ACHN (cell line): ENCODE measurements at places on chromosomes 7 and 10.
A peak's percentile ranks its signal among the peaks of the same experiment; 100 is the strongest.

DNA sequence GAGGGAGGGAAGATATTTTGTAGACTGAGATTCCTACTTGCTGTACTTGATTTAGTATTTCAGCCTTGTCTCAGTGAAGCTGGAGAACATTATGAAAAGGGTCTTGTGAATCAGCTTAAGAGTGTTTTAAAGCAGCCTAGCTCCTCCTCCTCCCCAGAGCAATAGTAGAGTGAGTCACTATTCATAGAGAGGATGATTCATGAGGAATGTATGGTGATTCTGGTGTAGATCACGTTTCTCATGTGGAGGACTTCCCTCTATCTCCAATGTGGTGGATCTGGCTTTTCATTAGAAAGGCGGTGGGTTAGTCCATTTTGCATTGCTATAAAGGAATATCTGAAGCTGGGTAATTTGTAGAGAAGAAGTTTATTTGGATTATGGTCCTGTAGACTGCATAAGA lies 340.1 kb upstream of the CHRM2 start:
- peak; percentile 93 for DNase-seq

DNA sequence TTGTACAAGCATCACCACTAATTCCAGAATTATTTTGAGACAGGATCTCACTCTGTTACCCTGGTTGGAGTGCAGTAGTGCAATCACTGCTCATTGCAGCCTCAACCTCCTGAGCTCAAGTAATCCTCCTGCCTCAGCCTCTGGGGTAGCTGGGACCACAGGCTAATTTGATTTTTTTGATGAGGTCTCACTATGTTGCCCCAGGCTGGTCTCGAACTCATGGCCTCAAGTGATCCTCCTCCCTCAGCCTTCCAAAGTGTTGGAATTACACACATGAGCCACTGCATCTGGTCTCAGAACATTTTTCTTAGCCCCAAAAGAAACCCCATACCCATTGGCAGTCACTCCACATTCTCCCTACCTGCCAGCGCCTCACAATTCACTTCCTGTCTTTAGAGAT lies 3.5 kb upstream of the WBP1L start:
- no peak for DNase-seq

- DNase-seq, result no peak
Observed at GRCh38 chr10:3350205-3350604, 177.6 kb upstream of the PITRM1 start.

GRCh38 chr7:128031901-128032604 lies 816 bp upstream of the LRRC4 start:
- DNase-seq, result peak; percentile 89

- no peak for DNase-seq
Observed at GRCh38 chr7:128893251-128894100, 17.0 kb downstream of the KCP start.

GRCh38 chr10:7649673-7650300 lies 17.0 kb downstream of the ITIH5 start:
- no peak for DNase-seq

DNA sequence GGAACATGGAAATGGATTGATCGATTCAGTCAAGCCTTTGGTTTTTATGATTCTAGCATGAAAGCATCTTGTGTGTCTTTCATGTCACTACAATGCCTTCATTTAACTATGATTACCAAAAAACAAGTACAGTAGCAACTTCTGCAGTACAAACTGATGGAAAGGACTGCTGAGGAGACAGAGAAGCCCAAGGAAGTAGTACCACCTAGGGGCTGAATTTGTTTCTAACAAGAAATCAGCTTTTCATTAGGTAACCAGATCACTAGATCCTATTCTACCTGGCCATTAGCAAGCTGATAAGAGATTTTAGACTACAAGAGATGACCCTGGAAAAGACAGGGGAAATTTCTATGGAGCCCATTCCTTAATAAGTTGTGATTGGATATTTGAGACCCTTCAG lies 3.2 kb upstream of the IFIT1 start:
- peak; percentile 63 for DNase-seq

GRCh38 chr10:5616836-5617235 lies 49.6 kb downstream of the ASB13 start:
- no peak for DNase-seq

DNA sequence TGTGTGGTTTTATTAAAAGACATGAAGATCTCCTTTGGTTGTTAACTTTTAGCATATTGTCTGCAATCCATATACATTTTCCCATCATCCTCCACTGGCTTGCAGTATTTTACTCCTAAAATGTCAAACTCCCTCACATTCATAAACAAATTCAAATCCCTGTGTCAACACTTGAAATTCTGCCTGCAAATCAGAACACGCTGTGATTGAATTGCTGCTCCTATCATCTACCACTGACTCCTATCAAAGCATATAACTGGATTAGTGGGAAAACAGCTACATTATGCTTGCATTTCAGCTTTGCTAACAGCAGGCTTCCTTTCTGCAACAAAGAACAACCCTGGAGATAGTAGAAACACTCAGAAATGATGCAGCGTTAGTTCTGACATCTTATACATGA lies 281.8 kb upstream of the HGF start:
- no peak for DNase-seq

- no peak for DNase-seq
Observed at GRCh38 chr10:78690354-78691111, 378.2 kb upstream of the ZMIZ1 start.

DNA sequence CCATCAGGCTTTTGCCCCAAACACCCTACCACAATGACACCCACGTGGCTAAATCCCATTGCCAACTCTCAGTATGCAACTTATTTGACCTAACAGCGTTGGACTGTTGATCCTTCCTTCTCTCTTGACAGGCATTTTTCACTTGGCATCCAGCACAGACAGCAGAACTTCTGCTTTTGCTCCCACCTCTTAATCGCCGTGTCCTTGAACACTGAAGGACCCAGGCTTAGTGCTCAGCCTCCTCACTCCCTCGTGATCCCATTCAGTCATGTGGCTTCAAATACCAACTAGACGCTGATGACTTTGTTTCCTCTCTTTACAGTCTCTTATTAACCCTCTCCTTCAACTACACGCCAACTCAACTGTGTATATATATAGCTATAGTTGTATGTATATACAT lies 25.0 kb downstream of the ZFAND2A start:
- no peak for DNase-seq

- DNase-seq, result peak; percentile 100
Observed at GRCh38 chr7:106774768-106775551, 90.1 kb upstream of the PIK3CG start.

GRCh38 chr10:102347236-102347828 lies 48.2 kb upstream of the NFKB2 start:
- peak; percentile 81 for DNase-seq

- DNase-seq, result no peak
Observed at GRCh38 chr7:101516851-101517250, 112.2 kb downstream of the MYL10 start.

DNA sequence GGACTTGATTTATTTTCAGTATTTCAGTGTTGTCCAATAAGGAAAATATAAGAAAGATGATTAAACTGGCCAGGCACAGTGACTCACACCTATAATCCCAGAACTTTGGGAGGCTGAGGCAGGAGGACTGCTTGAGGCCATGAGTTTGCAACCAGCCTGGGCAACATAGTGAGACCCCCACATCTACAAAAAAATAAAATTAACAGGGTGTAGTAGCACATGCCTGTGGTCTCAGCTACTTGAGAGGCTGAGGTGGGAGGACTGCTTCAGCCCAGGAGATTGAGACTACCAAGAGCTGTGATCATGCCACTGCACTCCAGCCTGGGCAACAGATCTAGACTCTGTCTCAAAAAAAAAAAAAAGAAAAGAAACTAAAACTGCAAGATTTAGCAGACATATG lies 138.0 kb downstream of the PARD3 start:
- DNase-seq, result no peak

DNA sequence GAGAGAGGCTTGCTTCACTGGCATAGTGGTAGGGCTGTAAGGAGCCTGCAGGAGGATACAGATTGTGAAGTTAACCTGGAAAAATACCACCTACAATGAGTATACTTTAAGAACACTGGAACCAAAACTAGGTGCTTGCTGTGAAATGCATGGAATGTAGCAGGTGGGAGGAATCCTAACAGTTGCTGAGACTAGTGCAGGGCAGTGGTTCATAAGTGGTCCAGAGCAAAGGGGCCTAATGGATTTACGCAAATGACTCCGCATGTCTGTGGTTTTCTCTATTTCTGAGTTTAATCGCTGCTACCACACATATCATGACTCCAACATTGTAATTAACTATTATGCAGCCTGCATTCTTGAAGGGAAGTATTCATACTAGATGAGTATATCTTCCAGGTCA lies 218.4 kb downstream of the CHRM2 start:
- no peak for DNase-seq

DNA sequence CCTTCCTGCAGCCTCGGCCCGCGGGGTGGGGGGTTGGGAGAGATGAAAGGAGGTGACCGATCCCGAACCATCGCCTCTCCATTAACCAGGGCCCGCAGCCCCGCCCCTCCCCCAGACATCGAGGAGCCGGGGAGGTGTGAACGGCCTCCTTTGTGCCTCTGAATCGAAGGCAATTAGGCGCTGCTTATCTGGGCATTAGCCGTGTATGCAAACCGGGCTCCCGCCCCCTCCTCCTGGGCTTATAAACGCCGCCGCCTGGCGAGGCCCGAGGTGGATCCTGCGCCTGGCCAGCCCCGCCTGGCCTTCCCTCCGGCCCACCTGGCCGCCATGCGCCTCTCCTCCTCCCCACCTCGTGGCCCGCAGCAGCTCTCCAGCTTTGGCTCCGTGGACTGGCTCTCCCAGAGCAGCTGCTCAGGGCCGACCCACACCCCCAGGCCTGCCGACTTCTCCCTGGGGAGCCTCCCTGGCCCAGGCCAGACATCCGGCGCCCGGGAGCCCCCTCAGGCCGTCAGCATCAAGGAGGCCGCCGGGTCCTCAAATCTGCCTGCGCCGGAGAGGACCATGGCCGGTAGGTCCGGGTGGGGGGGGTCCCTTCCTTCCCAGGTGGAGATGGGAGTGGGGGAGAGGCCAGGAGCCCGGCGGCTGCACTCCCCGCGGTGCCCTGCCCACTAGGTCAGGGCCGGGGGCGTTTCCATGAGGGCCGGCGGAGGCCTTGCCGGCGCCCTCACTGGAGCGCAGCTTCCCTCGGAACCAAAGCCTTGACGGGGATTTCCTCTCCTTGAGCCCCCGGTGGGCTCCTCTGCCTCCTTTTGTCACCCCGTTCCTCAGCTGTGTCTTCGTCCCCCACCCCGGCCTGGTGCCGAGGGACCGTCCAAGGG lies at the start of gene VENTX:
Gene VENTX, plus strand, starts transcription at position 268 of the 878 bp plus-strand sequence. Its CDS starts 60 bp downstream, at position 328.
- DNase-seq, result no peak

DNA sequence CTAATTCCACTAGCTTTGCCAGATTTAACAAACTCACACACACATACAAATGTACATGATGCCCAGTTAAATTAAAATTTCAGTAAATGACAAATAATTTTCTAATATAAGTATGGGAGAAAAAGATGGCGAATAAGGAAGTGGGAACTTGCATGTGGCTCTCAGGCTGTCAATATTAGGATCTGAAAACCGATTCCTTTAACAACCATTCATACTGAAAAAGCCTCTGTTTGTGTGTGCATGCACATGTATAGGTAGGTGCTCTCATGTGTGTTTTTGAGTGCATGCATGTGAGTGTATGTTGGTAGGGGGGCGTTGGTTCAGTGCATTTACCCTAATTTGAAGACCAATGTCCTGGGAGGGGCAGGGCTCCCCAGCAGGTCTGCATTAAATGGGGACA lies 125.3 kb downstream of the HTR7 start:
- no peak for DNase-seq

DNA sequence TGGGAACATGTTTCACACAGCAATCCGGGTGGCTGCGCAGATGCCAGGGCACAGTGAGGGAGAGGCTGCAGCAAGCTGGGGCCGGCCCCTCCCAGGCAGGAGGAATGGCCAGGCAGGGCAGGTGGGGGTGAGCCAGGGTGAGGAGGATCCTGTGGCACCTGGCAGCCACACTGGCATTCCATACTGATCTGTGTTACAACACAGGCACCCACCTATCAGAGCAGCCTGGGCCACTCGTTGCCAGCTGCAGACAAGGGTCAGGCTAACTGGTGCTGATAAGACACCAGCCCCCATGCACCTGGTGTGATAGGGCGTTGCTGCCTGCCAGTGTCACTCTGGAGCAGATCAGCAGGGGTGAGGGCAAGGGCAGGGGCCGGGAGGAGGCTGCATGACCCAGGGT lies 16.6 kb upstream of the RET start:
- DNase-seq, result no peak

GRCh38 chr7:11573128-11573750 lies 258.8 kb downstream of the THSD7A start:
- no peak for DNase-seq

- DNase-seq, result no peak
Observed at GRCh38 chr10:7776777-7777176, 11.0 kb downstream of the KIN start.

GRCh38 chr10:79221110-79222051 lies 125.9 kb upstream of the PPIF start:
- DNase-seq, result no peak

GRCh38 chr10:73879296-73880173 lies 5.2 kb upstream of the CAMK2G start:
- DNase-seq, result peak; percentile 86

- DNase-seq, result no peak
Observed at GRCh38 chr10:106147021-106147420, 1017.5 kb downstream of the SORCS1 start.

- DNase-seq, result no peak
Observed at GRCh38 chr7:12771378-12771877, 84.0 kb downstream of the ARL4A start.

DNA sequence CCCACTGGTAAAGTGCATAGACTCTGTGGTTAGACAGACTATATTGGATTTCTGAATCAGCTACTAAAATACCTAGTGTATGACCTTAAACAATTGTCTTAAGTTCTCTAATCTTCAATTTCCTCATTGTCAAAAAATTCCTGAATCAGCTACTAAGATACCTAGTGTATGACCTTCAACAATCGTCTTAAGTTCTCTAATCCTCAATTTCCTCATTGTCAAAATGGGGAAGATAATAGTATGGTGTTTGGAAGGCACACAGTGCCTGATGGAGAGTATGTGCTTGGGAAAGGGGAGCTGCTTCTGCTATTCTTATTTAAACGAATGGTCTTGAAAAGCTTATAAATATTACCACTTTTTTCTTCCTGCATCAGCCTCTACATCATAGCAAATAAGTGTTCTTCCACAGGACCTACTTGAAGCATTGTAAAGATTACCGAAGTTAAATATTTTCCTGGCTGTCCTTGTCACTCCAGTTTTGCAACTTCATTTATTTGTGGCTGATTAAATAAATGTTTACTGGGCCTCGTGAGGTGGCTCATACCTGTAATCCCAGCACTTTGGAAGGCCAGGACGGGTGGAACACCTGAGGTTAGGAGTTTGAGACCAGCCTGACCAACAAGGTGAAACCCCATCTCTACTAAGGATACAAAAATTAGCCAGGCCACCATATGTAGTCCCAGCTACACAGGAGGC lies 64.4 kb upstream of the ITGA8 start:
- DNase-seq, result no peak

- no peak for DNase-seq
Observed at GRCh38 chr7:7335215-7335614, 152.9 kb downstream of the C1GALT1 start.

DNA sequence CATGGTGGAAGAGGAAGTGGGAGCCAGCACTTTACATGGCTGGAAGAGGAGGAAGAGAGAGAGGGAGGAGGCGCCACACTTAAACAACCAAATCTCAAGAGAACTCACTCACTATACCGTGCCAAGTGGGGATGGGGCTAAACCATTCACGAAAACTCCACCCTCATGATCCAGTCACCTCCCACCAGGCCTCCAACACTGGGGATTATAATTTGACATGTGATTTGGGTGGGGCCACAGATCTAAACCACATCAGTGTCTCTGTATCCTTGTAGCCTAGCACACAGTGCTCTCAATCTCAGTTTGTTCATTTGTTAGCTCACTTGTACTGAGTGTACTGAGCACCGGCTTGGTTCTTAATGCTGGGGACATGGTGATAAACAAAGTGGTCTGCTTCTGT lies 228.3 kb downstream of the BUB3 start:
- DNase-seq, result no peak
